Naive thymus-derived CD4-positive, alpha-beta T cell (primary cell): ENCODE measurements at places on chromosomes 2 and 18.

DNA sequence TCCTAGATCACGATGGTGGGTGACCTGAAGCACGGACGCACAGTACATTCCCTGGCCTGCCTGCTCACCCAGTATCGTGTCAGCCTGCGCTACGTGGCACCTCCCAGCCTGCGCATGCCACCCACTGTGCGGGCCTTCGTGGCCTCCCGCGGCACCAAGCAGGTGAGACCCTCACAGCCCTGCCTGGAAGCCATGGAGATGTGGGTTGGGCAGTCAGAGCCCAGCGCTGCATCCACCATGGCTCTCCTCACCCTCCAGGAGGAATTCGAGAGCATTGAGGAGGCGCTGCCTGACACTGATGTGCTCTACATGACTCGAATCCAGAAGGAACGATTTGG is 20.3 kb downstream of the SLC30A3 start:
- H3K27ac ChIP-seq: peak overlapping the region; percentile 36
- no peak overlapping the region for H3K4me3 ChIP-seq
- H3K4me1 ChIP-seq: no peaks in the 10 kb centered on the region
- no peaks in the 10 kb centered on the region for H3K27me3 ChIP-seq
- H3K36me3 ChIP-seq: no peaks in the 10 kb centered on the region

DNA sequence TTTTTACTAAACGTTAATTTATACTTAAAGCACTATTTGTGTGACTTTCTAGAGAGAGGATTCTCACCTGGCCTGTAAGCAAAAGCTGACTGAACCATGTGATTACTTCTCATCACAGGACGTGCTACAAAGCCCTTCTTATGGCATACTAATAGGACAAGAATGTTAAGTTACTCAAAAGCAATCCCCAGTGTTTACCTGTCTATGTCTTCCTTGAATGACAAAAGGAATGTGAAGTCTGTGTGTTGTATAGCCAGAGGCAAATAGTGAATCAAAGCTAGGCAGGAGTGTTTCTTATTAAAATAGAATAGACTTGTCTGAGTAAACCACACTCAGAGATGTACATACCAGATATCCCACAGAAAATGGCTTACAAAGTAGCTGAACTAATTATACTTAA is 1465.5 kb downstream of the SUCLG1 start:
- no peaks in the 10 kb centered on the region for H3K4me1 ChIP-seq
- no peak for DNase-seq
- no peaks in the 10 kb centered on the region for H3K36me3 ChIP-seq
- no peak overlapping the region for H3K27ac ChIP-seq
- H3K4me3 ChIP-seq: no peak overlapping the region

DNA sequence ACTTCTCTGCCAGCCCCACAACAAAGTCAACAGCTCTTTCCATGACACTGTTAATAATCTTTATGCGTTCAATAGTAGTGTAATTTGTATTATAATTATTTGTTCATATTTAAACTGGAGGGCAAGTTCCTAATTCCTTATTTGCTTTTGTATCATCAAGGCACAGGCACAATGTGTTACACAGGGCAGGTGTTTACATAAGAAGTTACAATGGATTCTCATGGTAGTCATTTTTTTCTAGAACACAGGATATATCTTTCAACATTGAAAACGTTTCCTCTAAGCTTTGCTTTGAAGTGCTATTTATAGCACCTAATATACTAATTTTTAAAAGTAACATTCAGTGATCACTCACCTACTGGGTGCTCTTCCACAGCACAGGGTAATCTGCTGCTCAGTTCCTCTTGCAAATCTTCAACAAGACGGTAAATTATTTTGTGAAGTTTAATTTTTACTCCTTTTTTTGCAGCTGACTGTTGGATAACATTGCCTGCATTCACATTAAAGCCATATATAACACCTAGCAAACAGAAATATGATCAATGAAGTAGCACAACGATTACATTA is 7.3 kb downstream of the RPS27A start:
- H3K4me1 ChIP-seq: peaks cover 3% of the 10 kb centered on the region
- no peak for DNase-seq
- H3K4me3 ChIP-seq: no peak overlapping the region
- no peaks in the 10 kb centered on the region for H3K36me3 ChIP-seq
- H3K27ac ChIP-seq: no peak overlapping the region

DNA sequence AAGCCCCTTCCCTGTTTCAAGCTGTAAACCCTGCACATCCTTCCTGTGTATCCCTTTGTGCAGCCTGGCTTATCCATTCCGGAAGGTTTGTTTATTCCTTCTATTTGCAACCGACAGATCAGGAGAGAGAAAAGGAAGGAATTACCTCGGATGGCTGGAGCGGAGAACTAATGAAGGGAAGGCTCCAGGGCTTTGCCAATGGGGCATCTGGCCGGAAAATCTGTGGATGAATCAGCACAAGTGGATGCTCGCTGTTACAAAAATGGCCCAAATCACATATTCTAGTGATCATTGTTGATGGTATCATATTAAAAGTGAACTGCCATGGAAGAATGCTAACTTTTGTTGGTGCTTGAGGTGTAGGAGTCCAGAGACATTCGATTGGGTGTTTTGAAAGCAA is 97.1 kb downstream of the AQP4 start:
- no peaks in the 10 kb centered on the region for H3K27me3 ChIP-seq
- H3K36me3 ChIP-seq: no peaks in the 10 kb centered on the region
- no peak overlapping the region for H3K4me3 ChIP-seq
- no peaks in the 10 kb centered on the region for H3K4me1 ChIP-seq

DNA sequence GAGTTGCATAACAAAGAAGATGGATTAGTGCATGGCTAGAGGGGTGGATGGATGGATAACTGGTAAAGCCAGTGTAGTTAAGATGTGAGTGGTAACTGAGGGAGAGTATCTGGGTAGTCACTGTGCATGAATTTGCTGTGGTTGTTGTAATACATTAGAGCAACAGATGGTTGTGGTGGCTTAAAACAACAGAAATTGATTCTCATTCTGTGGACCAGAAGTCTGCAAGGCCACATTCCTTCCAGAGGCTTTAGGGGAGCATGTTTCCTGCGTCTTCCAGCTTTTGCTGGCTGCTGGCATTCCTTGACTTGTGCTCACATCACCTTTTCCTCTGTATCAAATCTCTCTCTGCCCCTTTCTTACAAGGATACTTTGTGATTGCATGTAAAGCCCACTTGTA is 155.4 kb downstream of the ASB1 start:
- no peaks in the 10 kb centered on the region for H3K27me3 ChIP-seq
- no peaks in the 10 kb centered on the region for H3K4me1 ChIP-seq
- no peak overlapping the region for H3K4me3 ChIP-seq
- H3K27ac ChIP-seq: no peak overlapping the region
- no peaks in the 10 kb centered on the region for H3K36me3 ChIP-seq
- no peak for DNase-seq

- H3K27ac ChIP-seq: no peak overlapping the region
- DNase-seq: no peak
- no peaks in the 10 kb centered on the region for H3K27me3 ChIP-seq
- no peak overlapping the region for H3K4me3 ChIP-seq
- no peaks in the 10 kb centered on the region for H3K4me1 ChIP-seq
These were observed 200.6 kb downstream of the NRP2 start for GRCh38 chr2:205882806-205883425.

DNA sequence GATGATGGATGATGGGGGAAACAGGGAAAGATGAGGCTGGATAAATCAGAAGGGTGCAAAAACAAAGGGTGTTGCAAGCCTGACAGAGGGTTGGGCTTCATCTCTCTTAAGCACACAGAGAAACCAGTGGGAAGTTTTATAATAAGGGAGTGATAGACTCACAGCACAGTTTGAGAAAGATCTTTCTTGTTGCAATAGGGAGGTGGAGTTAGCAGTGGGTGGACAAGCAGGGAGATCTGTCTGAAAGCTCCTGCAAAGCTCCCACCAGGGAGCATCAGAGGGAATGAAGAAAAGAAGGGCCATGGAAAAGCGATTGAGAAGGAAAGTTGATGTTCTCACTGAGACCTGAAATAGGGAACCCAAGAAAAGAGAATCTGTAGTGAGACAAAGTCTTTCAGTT is 64.9 kb downstream of the BOD1L2 start:
- H3K36me3 ChIP-seq: no peaks in the 10 kb centered on the region
- H3K27me3 ChIP-seq: no peaks in the 10 kb centered on the region
- H3K27ac ChIP-seq: no peak overlapping the region
- no peaks in the 10 kb centered on the region for H3K4me1 ChIP-seq
- no peak overlapping the region for H3K4me3 ChIP-seq

DNA sequence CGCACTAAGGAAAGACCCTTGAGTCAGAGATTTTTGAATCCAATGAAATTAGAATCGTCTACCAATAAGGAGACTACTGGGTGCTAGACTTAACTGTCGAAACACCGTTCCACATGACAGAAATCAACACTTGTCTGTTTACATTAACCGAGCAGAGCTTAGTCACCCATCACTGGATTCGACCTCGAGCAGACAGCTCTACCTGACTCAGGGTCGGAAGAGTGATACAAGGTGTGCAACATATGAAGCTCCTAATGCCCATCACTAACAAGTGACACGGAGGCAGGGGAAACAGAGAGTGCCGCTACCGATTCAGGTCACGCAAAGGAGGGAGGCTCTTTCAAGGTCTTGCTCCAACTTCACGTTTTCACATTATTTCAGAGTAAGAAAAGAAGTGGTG is 54.2 kb upstream of the FZD5 start:
- no peaks in the 10 kb centered on the region for H3K4me1 ChIP-seq
- H3K4me3 ChIP-seq: no peak overlapping the region
- DNase-seq: no peak
- H3K27me3 ChIP-seq: no peaks in the 10 kb centered on the region

GRCh38 chr2:73034661-73035375 is 36.7 kb downstream of the SFXN5 start:
- no peak overlapping the region for H3K27ac ChIP-seq
- no peaks in the 10 kb centered on the region for H3K4me1 ChIP-seq
- no peaks in the 10 kb centered on the region for H3K36me3 ChIP-seq
- H3K27me3 ChIP-seq: no peaks in the 10 kb centered on the region
- no peak overlapping the region for H3K4me3 ChIP-seq

- H3K27ac ChIP-seq: peak overlapping the region; percentile 100
- H3K36me3 ChIP-seq: no peaks in the 10 kb centered on the region
These were observed 11.4 kb upstream of the NR4A2 start for GRCh38 chr2:156343940-156344301.

- no peaks in the 10 kb centered on the region for H3K4me1 ChIP-seq
- DNase-seq: no peak
- H3K27ac ChIP-seq: no peak overlapping the region
- no peaks in the 10 kb centered on the region for H3K27me3 ChIP-seq
- H3K4me3 ChIP-seq: no peak overlapping the region
- no peaks in the 10 kb centered on the region for H3K36me3 ChIP-seq
These were observed 5.5 kb downstream of the SYT4 start for GRCh38 chr18:43271593-43272432.

GRCh38 chr2:157868993-157869392 is 7.1 kb downstream of the ACVR1 start:
- no peaks in the 10 kb centered on the region for H3K4me1 ChIP-seq
- H3K4me3 ChIP-seq: no peak overlapping the region
- H3K36me3 ChIP-seq: no peaks in the 10 kb centered on the region
- no peaks in the 10 kb centered on the region for H3K27me3 ChIP-seq
- DNase-seq: no peak

GRCh38 chr2:30267161-30267975 is 36.0 kb downstream of the LBH start:
- H3K27me3 ChIP-seq: no peaks in the 10 kb centered on the region
- H3K27ac ChIP-seq: peak overlapping the region; percentile 82
- peaks cover 46% of the 10 kb centered on the region for H3K4me1 ChIP-seq

GRCh38 chr18:78679031-78679430 is 300.6 kb upstream of the SALL3 start:
- no peaks in the 10 kb centered on the region for H3K4me1 ChIP-seq
- DNase-seq: no peak
- H3K36me3 ChIP-seq: no peaks in the 10 kb centered on the region
- no peak overlapping the region for H3K27ac ChIP-seq
- H3K27me3 ChIP-seq: no peaks in the 10 kb centered on the region

DNA sequence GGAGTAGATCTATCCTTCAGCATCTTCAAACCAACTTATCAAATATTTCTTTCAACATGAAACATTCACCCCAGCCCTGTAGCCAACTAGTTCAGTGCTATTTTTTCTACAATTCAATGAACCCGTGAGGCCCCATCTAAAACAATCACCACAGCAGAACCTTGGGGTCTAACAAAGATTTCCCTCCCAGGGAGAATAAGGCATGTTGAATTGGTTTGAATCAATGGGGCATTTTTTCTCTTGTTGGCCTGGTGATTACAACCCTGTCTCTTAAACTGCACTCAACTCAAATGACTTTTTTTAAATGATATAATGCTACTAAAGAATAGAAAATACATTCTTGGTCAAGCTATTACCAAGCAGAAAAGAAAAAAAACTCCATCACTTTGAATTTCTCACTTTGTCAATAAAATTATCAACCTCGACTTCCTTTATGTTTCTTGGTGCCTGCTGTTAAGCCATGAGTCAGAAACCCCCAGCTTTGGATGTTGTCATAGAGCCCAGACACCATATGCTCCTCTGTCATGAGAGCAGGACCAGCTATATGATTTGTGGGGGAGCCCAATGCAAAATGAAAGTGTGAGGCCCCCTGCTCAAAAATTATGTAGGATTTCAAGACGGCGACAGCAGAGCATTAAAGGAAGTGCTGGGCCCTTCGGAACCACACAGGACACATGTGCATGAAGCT is 282.4 kb downstream of the MEIS1 start:
- no peaks in the 10 kb centered on the region for H3K36me3 ChIP-seq
- H3K4me3 ChIP-seq: no peak overlapping the region
- H3K27ac ChIP-seq: no peak overlapping the region
- H3K4me1 ChIP-seq: no peaks in the 10 kb centered on the region

- H3K27me3 ChIP-seq: no peaks in the 10 kb centered on the region
- H3K4me1 ChIP-seq: peaks cover 10% of the 10 kb centered on the region
- H3K4me3 ChIP-seq: no peak overlapping the region
- no peaks in the 10 kb centered on the region for H3K36me3 ChIP-seq
- no peak for DNase-seq
- no peak overlapping the region for H3K27ac ChIP-seq
These were observed 117.6 kb upstream of the STK17B start for GRCh38 chr2:196289000-196289399.

DNA sequence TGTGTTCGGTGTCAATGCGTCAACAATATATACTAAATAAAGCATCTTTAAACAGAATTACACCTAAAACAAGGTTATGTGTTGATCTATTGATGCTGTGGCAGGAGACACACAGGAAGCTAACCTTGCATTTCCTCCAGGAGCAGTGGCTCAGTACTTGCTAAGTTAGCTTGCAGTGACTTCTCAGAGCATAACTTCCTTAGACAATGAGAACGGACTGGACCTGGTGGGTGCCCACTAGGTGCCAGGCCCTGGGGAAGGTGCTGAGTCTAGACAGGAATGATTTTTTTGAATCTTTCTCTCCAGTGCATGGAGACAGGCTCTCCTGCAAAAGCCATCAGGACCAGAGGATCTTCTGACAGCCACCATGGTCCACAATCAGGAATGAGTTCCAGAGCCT is 73.8 kb upstream of the MGAT4A start:
- no peak overlapping the region for H3K27ac ChIP-seq
- no peak overlapping the region for H3K4me3 ChIP-seq
- peaks cover 13% of the 10 kb centered on the region for H3K4me1 ChIP-seq
- H3K36me3 ChIP-seq: no peaks in the 10 kb centered on the region
- no peak for DNase-seq

DNA sequence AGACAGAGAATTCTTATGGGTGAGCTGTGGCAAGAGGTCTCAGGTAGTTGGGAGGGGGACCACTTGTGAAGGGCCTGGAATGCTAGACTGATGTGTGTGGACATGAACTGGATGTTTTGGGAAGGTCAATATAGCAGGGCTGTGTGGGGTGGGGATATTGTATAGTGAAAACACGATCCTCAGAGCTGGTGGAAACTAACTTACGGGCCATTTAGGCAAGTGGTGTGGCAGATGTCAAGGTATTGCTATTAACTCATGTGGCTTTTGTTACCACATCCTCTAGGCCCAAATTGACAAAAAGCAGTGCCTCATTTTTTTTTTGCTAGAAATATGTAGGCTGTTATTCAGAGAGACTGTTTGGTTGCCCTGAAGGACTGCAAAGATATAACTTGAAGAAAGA is 8.0 kb upstream of the GALNT1 start:
- no peak overlapping the region for H3K27ac ChIP-seq
- no peak overlapping the region for H3K4me3 ChIP-seq
- H3K36me3 ChIP-seq: no peaks in the 10 kb centered on the region
- no peak for DNase-seq
